ENCODE measurements at places on chromosomes 13 and 19.

- no peak for DNase-seq
Observed at GRCh38 chr13:54511366-54511765, 1482.8 kb downstream of the OLFM4 start.

DNA sequence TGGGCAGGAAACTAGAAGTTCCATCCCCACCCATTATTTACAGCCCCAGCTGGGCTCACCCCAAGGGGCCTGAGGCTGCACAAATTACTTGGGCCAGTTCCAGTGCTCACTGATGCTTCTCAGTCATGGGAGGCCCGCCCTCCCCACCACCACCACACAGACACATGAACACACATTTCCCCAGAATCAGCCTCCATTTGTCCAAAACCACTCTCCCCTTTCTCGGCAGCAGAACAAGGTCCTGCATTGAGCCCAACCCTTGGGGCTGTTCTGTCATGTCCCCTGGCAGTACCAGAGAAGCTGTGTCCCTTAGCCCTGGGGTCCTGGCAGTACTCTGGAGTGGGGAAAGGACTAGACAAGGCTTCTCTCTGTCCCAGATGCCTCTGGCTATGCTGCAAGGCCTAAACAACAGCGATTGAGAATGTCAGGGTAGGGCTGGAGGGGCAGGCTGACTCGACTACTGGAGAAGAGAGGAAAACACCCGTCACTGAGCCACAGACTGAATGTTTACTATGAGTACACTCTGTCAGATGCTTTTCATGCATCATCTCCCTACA, 21.8 kb downstream of the SAMD4B start:
- no peak for DNase-seq

GRCh38 chr13:51618626-51619025, 34.4 kb downstream of the WDFY2 start:
- DNase-seq = peak; percentile 64

GRCh38 chr13:107434347-107434746, 781.0 kb downstream of the LIG4 start:
- no peak for DNase-seq

GRCh38 chr19:10965398-10965797, 4.6 kb downstream of the SMARCA4 start:
- DNase-seq = no peak

DNA sequence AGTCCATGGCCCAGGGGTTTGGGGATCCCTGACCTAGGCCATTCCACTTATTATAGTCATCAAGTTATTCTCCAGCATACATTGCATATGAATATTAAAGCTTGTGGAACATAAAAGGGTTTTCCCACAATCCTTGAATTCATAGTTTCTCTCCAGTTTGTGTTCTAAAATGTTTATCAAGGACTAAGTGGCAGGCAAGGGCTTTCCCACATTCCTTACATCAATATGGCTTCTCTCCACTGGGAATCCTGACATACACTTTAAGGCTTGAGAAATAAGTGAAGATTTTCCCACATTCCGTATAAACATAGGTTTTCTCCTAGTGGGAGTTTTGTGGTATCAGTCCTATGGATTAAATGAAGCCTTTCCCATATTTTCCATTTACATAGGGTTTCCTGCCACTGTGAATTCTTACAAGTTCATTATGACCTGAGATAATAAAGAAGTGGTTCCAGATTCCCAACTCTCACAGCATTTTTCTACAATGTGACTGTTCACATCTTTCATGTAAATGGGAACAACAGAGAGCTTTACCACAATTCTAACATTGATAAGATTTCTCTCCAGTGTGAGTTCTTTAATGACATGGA, 14.5 kb downstream of the ZNF426 start:
- DNase-seq = no peak

GRCh38 chr19:49212016-49212701, 54.6 kb downstream of the TRPM4 start:
- no peak for DNase-seq

DNA sequence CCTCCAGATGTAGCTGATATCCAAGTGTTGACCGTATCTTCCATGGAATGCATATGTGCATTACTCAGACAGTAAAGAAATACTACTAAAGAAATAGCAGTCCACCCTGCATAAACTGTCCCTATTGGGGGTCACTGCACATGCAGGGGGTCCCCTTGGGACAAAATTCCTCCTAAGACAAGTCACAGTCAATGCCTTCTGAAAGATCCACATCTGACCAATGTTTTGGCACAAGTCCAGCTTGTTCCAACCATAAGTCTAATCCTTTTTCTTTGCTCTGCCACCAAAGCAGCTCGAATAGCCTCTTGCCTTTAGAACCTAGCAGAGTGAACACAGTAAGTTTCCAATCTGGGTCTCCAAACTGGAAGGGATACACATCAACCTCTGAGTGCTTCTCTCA, 87.9 kb downstream of the DIAPH3 start:
- no peak for DNase-seq

DNA sequence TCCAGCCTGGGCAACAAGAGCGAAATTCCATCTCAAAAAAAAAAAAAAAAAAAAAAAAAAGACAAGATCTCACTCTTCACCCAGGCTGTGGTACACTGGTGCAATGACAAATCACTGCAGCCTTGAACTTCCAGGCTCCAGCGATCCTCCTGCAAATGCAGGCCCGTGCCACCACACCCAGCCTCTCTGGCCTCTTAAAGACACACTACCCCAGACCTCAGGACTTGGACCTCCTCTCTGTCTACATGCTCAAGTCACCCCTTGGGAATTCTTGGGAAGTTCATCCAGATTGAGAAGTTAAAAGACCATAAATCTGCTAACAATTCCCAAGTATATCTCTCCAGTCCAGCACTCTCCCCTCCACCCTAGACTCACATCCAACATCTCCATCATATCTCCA, 10.6 kb upstream of the HIPK4 start:
- DNase-seq = no peak

DNA sequence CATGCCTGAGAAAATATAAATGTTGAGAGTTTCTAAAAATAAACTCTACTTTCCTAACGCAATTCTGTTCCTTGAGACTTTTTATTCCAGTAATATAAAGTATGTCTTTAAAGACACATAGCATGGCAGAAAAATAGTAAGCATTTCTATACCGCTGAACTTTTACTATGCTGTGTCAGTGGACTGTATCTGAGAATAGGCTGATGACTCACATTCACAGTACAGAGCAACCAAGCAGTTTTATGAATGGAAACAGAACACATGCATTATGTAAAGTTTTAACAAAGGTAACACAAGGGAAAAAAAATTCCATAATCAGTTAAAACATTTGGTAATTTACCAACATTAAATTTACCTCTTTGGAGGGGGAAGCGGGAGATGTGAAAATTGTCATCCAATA, 38.4 kb downstream of the ZDHHC20 start:
- no peak for DNase-seq

DNA sequence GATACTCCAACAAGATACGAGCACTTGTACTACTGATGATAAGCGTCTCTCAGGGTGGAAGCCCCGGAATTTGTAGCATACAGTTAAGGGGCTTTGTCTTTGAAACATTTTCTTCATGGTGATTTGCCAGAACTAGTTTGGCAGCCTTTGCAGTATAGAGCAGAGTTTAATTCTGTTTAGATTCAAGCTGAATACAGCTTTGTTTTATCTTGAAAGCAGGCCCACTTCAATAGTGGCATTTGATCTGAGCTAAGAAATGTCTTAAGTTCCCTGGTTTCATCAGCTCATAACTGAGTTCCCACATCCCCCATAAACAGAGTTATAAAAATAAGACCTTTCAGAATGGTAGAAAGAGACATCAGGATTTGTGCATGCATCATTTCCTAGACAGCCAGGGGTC, 125.9 kb downstream of the MIPEP start:
- peak; percentile 33 for DNase-seq

- no peak for DNase-seq
Observed at GRCh38 chr19:8224394-8225145, 15.4 kb downstream of the CERS4 start.

- no peak for DNase-seq
Observed at GRCh38 chr13:103388839-103389238, 322.6 kb upstream of the SLC10A2 start.

DNA sequence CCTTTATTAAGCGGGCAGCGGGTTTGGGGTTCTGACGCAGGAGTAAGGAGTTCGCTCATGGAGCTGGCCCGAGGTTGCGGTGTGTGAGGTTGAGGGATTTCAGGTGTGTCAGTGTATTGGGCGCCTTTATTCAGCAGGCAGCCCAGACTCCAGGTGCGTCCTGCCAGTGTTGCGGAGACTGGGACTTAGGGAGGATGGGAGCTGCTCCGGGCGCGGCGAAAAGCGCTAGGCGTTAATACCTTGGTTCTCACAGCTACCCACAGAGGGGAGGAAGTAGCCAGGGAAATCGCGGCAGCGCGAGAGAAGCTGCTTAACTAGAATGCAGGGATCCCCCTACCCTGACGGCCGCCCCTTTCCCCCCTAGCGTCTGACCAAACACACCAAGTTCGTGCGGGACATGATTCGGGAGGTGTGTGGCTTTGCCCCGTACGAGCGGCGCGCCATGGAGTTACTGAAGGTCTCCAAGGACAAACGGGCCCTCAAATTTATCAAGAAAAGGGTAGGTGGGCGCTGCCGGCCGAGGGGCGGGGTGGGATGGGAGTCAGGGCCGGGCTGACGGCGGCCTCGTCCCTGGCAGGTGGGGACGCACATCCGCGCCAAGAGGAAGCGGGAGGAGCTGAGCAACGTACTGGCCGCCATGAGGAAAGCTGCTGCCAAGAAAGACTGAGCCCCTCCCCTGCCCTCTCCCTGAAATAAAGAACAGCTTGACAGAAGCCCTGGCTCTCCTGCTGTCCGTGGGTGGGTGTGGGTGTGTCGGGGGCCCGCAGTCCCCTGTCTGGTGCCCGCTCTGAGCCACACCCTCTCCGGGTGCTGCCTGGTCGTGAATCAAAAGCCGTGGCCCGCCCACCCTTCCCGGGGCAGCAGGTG, 1.1 kb downstream of the RPL36 start:
- DNase-seq = no peak

GRCh38 chr13:24176351-24177101, 16.0 kb downstream of the SPATA13 start:
- DNase-seq = no peak

- DNase-seq = no peak
Observed at GRCh38 chr19:10660346-10660745, 6.2 kb downstream of the ILF3 start.

DNA sequence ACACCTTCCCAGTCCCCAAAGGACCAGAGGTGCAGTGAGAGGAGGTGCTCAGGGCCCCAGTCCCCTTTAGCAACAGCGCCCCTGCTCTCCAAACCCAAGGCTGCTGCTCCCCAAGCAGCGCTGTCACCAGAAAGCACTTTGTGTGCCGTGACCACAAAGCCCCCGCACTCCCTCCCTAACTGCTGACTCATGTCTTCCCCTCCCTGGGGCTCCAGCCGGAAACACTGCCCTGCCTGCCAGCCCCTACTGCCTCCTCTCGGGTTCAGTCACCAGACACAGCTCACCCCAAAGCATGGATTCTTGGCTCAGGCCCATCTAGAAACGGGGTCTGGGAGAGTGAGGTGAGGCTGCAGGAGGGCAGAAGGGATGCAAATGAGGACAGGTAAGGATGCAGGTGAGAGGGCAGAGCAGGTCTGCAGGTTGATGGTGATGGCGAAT, 4.9 kb upstream of the TNFSF14 start:
- no peak for DNase-seq

GRCh38 chr19:47419030-47419783, at the start of gene MEIS3:
TSS of gene MEIS3 (minus strand) at chr19:47419527. CDS start at chr19:47419081, 446 bp downstream.
- no peak for DNase-seq

DNA sequence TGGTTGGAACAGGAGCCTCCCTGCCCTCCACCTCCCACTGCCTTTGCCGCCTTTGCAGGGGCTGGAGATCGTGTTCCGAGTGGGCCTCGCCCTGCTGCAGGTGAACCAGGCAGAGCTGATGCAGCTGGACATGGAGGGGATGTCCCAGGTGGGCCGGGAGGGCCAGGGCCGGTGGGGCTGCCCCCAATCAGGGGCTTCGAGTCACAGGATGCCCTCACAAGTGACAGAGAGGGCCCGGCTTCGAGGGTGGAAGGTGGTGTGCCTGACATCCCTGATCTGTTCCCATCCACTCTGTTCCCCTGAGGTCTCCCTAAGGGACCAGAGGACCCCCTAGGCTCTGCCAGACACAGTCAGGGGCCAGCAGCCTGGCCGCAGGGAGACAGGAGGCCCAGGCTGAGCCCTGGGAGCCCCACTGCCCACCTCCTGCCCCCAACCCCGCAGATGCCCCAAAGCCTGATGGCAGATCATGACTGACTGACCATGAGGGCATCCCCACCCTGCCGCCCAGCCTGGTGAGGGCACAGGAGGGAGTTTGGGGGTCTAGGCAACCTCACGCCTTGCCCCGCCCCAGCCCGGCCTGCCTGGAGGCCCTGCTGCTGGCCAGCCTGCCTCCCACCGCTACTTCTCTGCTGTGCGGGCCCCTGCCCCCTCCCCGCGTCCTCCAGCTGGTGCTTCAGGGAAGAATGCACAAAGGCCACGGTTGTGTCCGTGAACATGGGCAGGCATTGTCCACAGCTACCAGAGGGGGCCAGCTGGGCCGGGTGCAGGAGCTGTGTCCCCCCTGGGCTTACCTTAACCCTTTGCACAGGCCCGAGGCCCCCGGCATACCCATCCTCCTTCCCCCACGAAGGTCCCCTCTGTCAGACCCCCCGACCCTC, 21.8 kb downstream of the EVI5L start:
- no peak for DNase-seq

DNA sequence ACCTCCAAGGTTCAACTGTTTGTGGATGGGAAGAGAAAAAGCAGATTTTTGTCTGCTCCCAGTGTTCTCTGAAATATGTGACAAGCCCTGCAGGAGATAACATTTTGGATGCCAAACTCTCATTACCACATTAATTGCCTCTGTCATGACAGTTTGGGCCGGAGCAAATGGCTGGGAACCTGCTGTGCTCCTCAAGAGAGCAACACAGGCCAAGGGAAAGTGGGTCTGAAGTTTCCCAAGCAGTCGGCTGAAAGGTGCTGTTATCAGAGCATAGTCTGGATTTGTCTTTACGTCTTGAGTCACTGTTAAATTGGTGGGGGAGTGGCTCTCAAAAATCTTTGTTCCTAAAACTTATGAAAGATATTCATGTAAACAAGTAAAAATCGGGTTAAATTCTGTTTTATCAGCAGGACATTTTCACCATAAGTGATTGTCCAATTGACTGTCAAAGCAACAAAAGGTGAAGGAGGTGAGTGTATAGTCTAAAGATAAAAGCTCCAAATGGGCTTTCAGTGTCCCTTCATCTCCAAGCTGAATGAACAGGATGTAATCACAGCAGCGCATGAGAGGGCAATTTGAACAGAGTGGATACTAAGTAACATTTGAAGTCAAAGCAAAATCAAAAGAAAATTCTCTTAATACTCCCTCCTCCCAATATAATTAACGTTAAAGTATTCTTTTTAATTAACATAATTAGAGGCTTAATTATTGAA, 844.8 kb downstream of the PCDH17 start:
- peak; percentile 50 for DNase-seq

DNA sequence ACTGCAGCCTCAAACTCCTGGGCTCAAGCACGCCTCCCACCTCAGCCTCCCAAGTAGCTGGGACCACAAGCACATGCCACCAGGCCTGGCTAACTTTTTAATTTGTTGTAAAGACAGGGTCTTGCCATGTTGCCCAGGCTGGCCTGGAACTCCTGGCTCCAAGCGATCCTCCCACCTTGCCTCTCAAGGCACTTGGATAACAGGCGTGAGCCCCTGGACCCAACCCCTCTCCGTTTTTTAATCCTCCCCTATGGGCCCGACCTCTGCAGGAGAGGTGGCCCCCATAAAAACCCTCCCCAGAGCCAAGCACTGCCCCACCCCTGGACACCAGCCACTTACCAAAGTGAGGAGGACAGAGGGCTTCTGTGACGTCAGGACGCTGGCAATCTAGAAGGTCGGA, 28.6 kb downstream of the PEPD start:
- no peak for DNase-seq
